ENCODE measurements at places on chromosomes 2 and 18.

- no peak for DNase-seq
These were observed 96.7 kb upstream of the SLC39A10 start for GRCh38 chr2:195560209-195560895.

GRCh38 chr2:182324665-182325064 lies 102.2 kb downstream of the PDE1A start:
- no peak for DNase-seq

GRCh38 chr2:182716650-182716979 lies 558 bp downstream of the DNAJC10 start:
- no peak for DNase-seq

DNA sequence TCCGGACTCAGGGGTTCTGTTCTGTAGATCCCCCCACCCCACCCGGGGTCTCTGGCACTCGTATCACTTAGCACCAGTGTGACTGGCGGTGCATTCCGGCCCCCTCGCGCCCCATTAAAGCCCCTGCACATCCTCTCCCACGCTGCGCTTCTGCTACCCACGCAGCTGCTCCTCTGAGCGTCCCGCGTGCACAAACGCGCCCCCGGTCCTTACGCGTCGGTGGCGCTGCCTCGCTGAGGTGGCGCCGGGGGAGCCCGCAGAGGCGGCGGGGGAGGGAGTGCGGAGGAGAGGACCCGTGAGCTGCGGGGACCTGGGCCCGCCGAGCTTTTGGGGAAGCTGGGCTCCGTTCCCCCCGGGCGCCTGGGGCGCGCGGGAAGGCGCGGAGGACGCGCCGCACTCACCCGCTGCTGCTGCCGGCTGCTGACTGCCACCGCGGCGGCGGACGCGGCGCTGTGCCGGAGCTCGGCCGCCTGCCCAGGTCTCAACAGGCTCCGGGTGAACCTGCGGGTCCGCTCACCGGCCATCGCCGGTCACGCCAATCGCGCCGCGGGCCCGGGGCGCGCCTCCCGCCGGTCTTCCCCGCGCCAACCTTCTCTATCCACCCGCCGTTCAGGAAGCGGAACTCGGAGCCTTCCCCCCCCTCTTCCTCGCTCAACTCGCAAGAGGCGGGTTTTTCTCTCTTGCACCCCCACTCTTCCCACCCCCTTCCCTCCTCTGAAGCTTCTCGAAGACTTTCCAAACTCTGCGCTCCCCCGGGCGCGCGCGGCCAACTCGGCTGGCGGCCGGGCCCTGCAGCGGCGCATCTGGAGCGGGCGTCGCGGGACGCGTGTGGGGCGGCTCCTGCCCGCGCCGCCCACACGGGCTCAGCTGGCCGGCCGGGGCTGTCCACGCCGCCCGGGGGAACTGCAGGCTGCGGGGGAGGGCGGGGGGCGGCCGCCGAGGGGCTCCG lies at the start of gene DOCK10:
Gene DOCK10 (minus strand): TSS at position 618 of the 949 bp plus-strand sequence. CDS start 94 bp downstream, at position 524.
- DNase-seq = peak; percentile 72

DNA sequence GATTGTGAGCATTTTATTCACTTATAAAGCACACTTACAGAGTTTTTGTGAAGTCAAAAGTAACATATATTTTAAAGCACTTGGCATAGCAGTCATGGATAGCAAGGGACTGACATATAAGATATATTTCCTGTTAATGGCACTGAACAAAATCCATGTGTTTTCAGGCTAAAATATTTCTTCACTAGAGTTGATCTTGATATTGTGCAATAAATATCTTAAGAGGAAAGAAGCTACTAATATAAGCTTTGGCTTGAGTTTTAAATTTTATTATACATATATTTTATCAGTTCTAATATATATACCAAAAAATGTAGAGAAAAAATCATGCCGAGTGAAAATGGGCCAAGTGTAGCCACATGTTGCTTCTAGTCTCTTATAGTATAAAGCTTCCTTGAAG lies 189.7 kb upstream of the DPP10 start:
- no peak for DNase-seq

- DNase-seq = no peak
These were observed 385.9 kb downstream of the TNS1 start for GRCh38 chr2:217616936-217617335.

DNA sequence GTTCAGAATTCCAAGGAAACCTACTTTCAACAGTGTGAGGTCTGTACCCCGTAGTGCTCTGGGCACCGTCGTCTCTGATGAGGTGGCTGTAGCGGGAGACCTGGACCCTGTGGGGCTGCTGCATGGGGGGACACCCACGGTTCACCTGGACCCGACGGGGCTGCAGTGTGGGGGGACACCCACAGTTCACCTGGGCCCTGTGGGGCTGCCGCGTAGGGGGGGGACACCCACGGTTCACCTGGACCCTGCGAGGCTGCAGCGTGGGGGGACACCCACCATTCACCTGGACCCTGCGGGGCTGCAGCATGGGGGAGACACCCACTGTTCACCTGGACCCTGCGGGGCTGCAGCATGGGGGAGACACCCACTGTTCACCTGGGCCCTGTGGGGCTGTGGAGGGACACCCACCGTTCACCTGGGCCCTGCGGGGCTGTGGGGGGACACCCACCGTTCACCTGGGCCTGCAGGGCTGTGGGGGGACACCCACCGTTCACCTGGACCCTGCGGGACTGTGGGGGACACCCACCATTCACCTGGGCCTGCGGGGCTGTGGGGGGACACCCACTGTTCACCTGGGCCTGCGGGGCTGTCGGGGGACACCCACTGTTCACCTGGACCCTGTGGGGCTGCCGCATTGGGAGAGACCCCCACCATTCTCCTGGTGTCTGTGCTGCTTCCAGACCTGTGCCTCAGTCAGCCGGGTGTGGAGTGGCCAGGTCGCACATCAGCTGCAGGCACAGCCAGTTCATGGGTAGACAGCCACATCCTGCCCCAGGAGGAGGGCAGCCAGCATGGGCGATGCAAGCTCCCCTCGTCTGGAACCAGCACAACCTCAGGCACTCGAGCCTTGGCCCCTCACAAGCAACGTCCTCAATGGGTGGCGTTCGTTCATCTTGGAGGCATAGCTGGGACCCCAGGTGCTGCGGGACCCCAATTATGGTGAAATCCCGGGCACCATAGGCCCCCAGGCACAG lies 114.5 kb downstream of the TMEM18 start:
- no peak for DNase-seq

GRCh38 chr2:236558993-236559978 lies 10.3 kb upstream of the ACKR3 start:
- no peak for DNase-seq

DNA sequence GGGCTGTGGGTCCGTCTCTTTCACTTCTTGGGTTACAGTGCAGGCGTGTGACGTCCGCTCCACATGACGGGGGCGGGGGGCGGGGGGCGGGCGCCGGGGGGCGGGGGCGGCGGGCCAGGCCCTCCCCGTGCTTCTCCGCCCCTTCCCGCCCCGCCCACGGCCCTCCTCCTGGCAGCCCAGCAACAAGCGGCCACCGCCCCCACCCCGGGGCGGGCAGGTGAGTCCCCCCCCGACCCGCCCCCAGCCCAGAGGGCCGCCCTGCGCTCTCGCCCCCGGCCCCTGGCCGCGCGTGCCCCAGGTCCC lies 3.6 kb downstream of the ZNF516 start:
- peak; percentile 45 for DNase-seq

DNA sequence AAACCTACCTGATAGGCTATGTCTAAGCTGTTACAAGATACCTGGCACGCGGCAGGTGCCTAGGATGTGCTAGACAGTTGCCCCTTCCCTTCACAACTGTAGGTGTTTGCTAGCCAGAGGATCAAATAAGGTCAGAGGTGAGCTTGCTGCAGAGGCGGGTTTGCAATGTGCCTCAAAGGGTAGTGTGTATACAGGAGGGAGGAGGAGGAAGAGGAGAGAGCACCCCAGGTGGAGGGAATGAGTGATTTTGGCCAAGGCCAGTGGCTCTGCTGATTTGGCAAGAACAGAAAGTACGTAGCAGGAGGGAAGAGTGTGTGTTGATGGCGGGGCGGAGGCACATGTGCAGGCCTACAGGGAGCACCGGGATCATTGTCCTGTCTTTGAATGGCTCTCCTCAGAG lies 236.5 kb downstream of the HAUS1 start:
- DNase-seq = no peak

DNA sequence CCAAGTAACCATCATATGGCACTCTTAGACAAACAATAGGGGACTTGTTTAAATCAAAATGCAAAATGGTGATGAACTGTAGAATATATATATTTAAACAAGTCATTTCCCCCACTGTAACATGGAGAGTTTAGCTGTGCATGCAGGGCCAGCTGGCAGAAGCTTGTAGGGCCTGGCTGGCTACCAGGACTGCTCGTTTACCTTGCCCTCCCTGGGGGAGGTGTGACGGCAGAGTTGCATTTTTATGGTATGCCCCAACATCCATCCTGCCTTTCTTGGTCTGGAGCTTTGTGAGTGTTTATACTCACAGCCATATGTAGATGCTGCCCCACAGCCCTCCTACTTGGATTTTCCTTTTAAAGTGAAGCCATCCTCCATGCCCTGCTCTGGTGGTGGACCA lies 101.7 kb upstream of the ZFP36L2 start:
- no peak for DNase-seq

DNA sequence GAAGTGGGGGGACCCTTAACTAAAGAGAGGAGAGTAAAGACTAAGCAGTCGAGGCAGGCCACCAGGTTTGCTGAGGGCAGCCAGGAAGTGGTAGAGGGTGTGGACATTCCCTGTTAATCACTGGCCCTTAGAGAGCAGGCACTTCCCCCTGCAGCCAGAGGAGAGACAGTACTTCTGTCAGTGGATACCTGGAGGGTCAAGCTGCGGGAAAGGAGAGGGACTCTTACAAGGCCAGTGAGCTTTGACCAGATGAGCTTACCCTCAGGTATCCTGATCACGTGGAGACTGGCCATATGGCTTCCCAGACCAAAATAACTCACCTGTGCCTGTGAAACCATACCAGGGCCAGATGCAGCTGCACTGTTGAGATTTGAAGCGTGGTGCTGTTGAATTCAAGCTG lies 28.6 kb downstream of the ITGA6 start:
- no peak for DNase-seq

- no peak for DNase-seq
These were observed 74.4 kb upstream of the SOX11 start for GRCh38 chr2:5617796-5618195.

DNA sequence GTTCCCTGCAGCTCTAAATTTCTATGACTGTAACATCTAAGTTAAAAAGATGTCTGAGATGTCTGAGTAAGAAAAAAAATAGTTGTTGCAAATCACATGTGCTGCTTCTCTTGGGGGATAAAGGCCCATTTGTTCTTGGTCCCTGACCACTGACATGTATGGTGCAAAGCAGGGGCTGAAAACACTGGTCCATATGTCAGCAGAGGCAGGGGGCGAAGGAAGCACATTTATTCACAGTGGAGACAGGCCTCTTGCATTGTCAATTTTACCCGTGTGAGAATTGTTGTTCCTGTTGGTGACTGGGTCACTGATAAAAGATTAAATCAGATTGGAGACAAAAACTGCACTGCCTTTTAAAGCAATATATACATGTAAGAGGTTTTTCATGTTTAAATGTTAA lies 38.8 kb downstream of the PRKCE start:
- DNase-seq = no peak

DNA sequence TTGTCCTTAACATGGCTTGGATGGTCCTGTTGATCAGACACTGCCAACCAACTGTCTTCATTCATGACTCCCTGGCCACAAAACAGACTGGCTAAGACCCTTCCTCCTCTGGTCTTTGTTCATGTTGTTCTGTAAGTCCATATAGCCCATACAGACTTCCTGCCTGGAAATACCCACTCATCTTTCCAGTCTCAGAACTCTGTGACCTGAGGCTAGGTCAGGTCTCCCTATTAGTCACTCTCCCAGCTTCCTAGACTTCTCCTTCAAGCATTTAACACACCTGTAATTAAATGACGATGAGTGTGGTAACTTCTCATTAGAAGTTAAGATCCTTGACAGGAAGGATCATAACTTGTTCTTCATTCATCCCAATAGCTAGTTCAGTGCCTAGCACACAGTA lies 56.3 kb downstream of the CCDC93 start:
- no peak for DNase-seq

- no peak for DNase-seq
These were observed 212.7 kb downstream of the DYSF start for GRCh38 chr2:71666094-71666474.

DNA sequence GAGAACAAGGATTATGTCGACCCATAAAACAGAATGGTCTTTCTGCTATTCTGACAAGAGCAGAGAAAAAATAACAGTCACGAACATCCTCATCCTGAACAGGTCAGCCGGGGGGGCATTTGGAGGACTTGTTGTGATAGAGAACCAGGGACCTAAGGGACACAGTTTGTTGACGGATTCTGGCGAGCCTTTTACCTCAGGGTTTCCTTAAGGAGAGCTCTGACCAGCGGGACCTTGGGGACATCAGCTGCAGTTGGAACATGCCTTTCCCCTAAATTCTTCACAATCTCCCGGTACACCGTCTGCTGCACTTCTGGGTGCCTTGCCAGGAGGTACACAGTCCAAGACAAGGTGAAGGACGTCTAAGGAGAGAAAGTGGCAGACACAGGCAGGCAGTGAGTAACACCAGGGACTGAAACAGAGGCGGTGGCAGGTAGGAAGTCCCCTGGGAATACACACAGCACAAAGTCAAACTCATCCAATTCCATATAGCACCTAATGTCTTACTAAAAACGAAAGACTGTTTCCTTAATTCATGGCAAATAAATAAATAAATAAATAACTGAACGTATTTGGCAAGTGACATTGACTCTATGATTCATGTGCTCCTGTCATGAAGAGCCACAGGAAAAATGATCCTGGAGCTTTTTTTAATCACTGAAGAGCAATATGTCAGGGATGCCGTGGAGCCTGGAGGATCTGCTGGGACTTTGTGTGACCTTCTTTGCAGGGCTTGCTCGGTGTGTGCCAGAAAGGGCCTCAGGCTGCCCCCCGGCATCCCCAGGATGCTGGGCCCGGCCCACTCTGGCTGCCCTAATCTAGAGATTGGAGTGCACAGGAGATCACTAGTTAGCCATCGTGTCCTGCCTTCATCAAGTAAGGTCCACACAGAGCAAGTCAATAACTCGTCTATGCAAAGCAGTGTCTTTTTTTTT lies 24.7 kb downstream of the CYP27C1 start:
- no peak for DNase-seq
